ENCODE measurements at places on chromosomes 4 and X.

GRCh38 chr4:5416637-5417036 is 291.7 kb downstream of the EVC2 start:
- no peak for DNase-seq

DNA sequence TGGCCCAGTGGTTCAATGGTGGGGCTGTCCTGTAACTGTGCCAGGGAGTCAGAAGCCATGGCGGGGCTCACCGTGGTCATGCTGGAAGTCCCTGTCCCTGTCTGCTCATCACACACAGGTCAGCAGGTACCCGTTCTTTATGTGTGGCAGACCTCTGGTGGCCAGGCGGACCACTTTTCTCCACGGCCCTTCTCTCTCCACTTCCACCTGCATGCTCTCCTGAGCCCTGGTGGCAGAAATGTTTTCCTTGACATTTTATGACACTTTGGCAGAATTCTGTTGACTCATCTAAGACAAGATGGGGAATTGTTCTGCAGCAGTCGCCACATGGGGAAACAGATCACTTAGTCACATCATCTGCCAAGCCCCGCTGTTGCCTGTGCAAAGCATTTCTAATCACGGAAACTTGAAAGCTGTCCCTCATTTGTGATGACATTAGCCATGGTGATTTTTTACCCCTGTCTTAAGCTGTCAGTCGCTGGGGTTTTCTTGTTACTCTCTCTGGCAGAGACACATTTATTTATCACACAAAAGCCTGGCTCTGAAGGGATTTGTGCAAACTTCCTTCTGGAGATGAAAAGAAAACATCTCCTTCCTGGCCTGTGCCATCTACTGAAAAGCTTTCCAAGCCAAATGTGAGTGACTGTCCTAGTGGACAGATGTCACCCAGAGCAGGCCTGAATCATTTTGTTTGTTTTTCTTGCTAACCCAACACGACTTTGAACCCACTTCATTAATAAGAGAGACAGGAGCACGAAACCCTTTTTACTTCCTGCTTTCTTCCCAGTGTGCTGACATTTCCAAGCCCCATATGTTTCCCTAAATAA is 38.8 kb upstream of the STIM2 start:
- no peak for DNase-seq

- no peak for DNase-seq
Measured at GRCh38 chr4:156946516-156947424, 24.8 kb downstream of the PDGFC start.

DNA sequence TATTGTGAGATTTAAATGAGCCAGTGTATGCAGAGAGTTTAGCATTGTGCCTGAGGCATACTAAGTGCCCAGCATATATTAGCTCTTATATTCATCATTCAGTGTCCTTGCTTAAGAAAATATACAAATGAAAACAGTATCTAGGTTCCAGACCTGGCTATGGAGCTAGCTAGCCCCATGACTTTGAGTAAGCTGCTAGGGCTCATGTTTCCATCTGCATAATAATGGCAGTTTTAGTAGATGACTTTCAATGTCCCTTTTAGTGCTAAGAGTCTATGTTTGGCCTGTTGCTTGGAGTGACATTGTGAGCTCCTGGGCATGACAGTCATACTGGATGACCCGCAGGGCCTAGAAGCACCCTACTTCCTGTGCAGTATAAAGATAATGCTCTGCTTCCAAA is 435.3 kb downstream of the ZIC3 start:
- DNase-seq = no peak

- DNase-seq = no peak
Measured at GRCh38 chr4:41644288-41644914, 104.1 kb downstream of the PHOX2B start.

DNA sequence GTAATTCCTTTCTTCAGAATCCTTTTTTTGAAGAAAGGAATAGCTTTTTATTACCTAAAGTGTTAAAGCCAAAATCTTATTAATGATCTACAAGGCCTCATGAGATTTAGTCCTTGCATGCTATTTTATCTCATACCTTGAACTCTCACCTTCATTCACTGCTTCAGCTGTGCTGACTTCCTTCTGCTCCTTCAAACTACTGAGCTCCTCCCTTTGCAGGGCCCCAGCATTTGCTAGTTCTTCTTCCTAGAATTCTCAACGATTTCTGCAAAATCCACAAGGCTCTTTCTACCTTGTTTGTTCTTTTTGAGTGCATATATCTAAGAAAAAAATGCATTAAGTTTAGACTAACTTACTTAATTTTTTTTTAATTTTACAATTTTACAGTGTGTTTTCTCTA is 619.5 kb downstream of the EPHA5 start:
- no peak for DNase-seq

GRCh38 chr4:26520728-26521450 is 30.6 kb upstream of the CCKAR start:
- no peak for DNase-seq

DNA sequence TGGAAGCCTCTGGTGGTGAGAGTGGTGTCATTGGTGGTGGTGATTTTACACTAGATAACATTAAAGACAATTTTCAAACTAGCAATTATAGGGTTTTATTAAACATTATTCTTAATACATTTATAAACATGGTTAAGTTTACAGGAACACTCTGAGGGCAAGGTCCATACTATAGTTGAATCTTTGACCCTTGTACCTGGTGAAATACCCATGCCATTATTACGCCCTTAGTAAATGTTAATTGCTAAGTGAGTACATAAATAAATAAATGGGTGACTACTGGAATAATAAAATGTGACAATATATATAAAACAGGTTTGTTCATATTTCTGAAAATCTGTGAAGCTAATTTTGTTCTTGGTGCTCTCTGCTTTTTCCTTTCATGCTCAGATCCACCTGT is 13.6 kb upstream of the CLNK start:
- DNase-seq = no peak

- DNase-seq = no peak
Measured at GRCh38 chr4:78609580-78609979, 58.0 kb downstream of the ANXA3 start.

DNA sequence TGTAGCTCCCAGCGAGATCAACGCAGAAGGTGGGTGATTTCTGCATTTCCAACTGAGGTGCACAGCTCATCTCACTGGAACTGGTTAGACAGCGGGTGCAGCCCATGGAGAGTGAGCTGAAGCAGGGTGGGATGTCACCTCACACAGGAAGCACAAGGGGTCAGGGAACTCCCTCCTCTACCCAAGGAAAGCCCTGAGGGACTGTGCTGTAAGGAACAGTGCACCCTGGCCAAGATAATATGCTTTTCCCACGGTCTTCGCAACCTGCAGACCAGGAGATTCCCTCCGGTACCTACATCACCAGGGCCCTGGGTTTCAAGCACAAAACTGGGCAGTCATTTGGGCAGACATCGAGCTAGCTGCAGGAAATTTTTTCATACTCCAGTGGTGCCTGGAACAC is 216.4 kb upstream of the TET2 start:
- no peak for DNase-seq

GRCh38 chr4:105246712-105247111 is 100.0 kb downstream of the TET2 start:
- no peak for DNase-seq

GRCh38 chr4:104983615-104984179 is 163.0 kb upstream of the TET2 start:
- no peak for DNase-seq

DNA sequence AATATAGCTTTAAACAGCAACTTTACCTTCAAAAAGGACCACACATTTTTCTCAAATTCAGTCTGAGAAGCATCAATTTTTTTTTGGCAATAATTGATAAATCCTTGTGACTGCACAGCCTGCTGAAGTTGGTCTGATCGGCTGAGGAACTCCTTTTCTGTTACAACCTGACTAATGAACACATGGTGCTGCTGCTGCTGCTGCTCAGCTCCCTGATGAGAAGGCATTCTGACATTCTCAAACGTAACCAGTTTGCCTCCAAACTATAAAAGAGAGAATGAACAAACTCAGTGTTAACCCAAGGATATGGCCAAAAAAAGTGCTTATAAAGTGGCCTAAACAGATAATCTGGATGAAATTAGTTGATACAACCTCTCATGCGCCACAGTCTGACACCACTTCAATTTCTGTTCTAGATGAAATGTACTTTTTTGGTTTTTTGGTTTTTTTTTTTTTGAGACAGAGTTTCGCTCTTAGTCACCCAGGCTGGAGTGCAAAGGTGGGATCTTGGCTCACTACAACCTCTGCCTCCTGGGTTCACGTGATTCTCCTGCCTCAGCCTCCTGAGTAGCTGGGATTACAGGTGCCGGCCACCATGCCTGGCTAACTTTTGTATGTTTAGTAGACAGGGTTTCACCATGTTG is 26.5 kb downstream of the SEC31A start:
- DNase-seq = no peak

- DNase-seq = no peak
Measured at GRCh38 chr4:34362654-34363053, 1881.7 kb downstream of the ARAP2 start.

- DNase-seq = no peak
Measured at GRCh38 chrX:129600981-129601424, 53.8 kb downstream of the APLN start.

DNA sequence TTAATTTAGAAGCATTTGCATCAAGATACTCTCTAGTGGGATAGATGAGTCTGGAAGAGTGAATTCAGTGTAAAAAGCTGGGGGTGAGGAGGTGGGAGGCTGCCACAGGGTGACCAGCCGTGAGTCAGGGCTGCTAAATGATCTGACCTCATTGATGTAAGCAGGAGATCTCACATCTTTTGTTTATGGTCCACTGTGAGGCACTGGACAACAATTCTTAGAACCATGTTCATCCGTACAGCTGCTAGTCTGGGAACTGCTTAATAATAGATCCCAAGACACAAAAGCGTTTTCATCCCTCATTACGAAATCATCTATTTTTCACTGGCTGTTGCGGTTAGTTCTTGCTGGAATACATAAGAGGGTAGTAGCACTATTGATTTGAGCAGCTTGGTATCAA is 14.1 kb downstream of the KLF3 start:
- no peak for DNase-seq

DNA sequence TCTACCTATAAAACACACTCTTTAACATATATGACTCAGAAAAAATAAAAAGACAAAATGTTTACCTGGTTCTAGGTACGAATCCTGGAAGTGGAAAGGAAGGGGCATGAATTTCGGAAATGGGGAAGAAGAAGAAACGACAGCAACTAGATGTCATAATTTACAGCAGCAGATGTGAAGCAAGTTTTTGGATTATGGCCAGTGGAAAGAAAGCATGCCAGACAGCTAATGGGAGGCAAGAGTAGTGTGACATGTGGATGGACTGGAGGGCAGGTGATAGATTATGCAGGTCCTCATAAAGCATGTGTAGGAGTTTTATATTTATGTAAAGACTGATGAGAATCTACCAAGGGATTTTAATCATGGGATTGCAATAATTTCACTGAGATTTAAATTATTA is 279.0 kb upstream of the TACR3 start:
- DNase-seq = no peak
